Activated naive CD4-positive, alpha-beta T cell treated with anti-CD3 and anti-CD28 coated beads, Interleukin-2, amount 50 U/mL, for 16 hours (primary cell): ENCODE measurements at places on chromosomes 5 and 9.

DNA sequence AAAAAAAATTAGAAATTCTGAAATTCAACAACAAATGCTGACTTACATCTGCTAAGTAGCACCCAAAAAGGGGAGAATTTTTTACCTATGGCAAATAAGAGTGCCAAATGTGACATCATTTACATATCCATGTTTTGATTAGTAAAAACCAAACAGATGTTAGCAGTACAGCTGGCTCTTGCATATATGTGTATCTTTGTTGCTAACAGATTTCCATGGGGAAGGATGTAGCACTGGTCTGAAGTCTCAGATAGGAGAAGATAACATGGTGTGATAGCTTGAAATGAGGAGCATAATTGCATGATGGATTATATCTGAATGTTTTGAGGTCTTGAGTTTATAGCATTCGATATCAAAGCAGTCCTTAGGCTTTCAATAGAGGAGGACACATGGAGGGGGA, 17.5 kb downstream of the PIK3R1 start:
- no peak for DNase-seq

DNA sequence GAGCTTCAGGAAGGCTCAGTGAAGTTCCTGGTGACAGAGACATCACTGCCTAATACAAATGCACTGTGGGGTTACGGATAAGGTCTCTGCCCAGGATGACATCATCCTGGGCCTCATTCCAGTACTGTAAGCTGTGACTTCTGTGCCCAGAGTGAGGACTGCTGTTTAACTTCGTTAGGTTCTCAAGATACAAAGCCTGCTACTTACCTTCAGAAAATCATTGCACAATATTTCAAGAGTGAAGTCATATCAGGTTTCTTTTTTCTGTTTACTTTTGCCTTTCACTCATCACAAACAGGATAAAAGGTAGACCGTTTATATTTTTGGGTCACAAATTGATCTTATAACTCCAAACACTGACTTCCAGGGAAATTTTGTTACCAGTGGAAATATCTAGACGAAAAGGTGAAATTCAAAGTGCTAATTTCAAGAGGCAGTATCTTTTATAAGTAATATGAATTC, 241.2 kb downstream of the PIK3R1 start:
- no peak for DNase-seq

GRCh38 chr5:179126506-179126991, 66.4 kb downstream of the ZNF354C start:
- no peak for DNase-seq

DNA sequence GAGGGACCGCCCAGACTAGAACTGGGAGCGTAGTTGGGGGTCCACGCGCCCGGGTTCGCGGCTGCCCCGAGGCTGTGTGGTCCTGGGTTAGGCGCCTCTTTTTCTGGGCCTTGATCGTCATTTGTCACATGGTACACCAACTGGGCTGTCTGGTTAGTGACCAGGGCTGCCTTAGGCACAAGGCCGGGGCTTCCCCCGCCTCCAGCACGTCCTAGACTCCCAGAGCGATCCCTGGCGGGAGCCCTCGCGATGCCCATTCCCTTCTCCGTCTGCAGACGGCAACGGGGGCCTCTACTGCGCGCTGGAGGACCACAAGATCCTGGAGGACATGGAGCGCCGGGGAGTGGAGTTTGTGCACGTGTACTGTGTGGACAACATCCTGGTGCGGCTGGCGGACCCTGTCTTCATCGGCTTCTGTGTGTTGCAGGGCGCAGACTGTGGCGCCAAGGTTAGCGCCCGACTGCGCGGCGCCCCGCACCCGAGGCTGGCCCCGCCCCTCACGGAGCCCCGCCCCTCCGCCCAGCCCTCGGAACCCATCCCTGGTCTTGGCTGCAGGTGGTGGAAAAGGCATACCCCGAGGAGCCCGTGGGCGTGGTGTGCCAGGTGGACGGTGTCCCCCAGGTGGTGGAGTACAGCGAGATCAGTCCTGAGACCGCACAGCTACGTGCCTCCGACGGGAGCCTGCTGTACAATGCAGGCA, 1.5 kb downstream of the UAP1L1 start:
- no peak for DNase-seq

- DNase-seq = no peak
Observed at GRCh38 chr5:38601863-38602298, 45.4 kb upstream of the LIFR start.

DNA sequence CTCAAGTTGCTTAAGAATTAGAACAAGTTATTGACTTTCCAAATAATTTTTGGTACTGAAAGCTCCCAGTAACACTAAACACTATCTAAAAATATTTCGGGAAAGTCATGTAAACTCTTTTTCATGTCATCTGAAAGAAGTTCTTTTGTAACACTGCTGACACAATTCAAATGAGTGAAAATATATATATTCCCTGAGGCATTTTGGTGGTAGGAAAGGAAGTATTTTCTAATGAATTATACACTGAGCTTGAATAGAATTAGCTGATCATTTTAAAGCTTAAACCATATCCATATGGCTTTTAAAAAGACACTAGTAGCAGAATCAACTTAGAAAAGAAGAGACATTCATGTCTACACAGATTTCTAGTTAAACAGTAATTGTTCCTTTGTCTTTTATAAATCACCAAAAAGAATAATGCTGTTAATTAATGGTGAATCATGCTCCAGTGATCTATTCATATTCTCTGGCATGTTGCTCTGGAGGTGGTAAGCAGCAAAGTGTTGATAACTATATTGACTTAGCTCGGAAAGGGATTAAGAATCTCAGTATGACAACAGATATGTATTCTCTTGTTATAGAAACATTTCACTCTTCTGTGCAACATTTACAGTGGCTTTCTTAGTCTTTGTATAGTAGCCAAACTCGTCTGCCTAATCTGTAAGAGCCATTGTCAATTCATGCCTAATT, 27.4 kb upstream of the RFX3 start:
- no peak for DNase-seq

DNA sequence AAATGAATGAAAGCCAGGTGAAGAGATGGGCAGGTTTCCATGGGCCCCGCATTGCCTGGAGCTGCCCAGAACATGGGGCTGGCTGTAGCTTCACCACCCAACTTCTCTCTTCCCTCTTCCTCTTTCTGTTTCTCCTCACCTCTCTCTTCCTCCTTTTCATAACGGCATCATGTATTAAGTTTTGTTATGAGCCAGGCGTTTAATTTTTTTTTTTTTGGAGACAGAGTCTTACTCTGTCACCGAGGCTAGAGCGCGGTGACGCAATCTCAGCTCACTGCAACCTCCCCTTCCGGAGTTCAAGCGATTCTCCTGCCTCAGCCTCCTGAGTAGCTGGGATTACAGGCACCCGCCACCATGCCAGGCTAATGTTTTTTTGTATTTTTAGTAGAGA, 13.0 kb upstream of the SPINK4 start:
- DNase-seq = no peak

DNA sequence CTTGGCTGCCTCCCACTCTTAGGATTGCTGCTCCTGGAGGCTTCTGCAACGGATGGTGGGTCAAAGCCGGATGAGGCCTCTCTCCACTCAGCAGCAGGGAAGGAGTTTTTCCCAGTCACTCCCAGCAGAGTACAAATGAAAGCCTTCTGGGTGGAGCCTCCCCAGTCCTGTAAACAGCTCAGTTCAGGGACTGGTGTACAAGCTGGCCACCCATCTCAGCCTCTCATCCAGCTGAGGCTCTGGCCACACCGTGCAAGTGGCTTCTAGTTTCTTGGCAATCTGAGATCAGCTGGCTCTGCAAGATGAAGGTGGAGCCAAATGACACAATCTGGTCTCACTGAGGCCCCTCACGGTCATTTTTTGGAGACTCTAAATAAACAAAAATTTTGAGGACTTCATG, 10.0 kb downstream of the GPX3 start:
- no peak for DNase-seq

GRCh38 chr5:163458778-163459385, 1.0 kb downstream of the NUDCD2 start:
- no peak for DNase-seq

GRCh38 chr5:59275510-59276324, 617.8 kb downstream of the PDE4D start:
- no peak for DNase-seq

DNA sequence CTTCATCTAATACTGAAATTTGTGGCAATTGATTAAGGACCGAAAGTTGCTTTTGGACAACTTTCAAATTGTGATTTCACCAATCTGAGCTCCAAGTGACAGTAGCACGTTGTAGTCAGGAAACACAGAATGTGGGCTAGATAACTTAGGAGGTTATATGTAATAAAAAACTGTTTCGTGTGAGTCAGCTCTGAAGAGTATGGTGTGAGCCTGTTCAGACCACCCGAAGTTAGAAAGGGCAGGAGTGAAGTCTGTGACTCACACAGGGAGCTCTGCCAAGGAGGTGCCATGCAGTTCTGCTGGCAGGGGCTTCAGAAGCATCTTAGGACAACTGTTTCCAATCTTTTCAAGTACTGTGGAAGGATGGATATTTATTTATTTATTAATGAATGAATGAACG, 16.4 kb upstream of the ZBTB34 start:
- no peak for DNase-seq

DNA sequence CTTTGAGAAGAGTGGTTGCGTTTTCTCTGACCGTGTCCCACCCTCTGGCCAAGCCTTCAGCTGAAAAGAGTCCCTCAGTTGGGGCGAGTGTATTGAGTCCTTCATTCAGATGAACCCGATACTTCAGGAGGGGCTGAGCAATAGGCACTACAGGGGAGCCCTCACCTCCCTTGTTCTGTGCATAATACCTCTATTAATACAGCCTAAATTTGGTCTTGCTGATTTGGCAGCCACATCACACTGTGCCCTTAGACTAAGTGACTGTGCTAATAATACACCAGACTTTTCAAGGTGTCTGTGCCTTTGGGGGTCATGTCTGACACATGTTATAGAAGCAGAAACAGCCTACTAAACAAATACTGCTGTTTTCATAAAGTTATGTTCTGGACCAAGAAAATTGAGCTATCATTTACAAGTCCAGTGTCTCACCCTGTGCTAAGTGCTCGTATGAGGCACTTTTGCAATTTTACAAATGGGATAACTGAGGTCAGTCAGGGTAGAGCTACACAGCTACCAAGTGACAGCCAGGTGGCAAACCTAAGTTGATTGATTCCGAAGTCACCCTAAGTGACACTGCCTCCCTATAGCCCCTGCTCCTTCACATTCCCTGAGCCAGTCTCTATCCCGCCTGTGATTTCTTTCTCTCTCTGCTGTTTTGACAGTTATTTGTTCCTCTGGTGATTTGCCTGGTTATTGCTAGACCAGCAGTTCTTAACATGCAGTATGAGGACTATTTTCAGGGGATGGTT, 56.0 kb downstream of the RAD23B start:
- DNase-seq = no peak

DNA sequence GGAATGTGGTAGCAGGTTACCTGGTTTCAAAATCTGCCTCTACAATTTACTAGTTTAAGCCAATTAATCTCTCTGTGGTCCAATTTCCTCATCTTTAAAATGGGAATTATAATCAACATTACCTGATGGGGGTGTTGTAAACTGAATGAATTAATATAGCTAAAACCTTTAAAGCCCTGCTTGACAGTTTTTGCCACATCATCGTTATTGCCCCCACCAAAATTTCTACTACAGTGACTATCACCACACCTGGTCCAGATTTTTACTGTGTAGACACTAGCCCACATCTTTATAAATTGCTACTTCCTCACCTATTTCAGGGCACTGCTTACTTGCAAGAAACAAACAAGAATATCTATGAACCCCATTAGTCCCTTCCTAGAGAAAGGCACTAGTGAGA, 65.0 kb downstream of the MLLT3 start:
- DNase-seq = no peak

GRCh38 chr9:98846879-98847278, 39.4 kb downstream of the GALNT12 start:
- no peak for DNase-seq

GRCh38 chr9:121651295-121652020, at the start of gene DAB2IP:
DAB2IP (plus strand) TSS chr9:121651634; CDS start chr9:121651776, 142 bp downstream.
- no peak for DNase-seq

- no peak for DNase-seq
Observed at GRCh38 chr5:83177803-83178202, 100.5 kb downstream of the XRCC4 start.

- no peak for DNase-seq
Observed at GRCh38 chr9:104923740-104924139, 4.2 kb downstream of the ABCA1 start.

- no peak for DNase-seq
Observed at GRCh38 chr5:168881427-168882149, 302.4 kb upstream of the PANK3 start.

DNA sequence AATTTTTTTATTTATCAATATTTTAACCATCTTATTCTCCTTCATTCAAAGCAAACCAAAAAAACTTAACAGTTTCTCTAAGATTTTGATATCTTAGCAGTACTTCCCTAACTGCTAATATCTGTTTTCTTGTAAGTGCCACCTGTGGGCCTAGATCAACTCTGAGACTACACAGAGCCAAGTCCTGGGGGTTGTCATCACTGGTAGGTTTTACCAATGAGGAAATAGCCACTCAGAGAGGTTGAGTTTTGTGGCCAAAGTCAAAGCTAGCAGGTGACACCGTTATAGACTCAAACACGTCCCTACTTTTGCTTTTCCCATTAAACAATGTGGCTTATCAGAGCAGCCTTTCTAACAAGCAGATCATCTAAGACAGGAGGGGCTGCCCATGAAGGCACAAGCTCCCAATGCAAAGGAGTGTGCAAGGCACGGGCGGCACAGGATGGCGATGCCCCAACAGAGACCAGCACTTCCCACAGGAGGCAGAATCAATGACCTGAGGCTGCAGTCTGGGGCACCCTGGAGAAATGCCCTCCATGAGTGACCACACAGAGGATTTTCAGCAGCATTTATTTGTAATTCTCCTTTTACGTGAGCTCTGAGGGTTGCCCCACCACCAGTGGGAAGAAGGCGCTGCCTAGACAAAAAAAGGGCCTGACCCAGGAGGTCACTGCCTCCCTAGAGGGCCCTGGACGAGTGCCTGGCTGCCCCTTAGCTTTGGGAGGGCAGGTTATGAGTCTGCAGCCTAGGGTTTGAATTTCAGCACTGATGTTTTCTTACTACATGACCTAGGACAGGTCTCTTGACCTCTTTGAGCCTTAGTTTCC, 7.4 kb downstream of the TBC1D2 start:
- no peak for DNase-seq

DNA sequence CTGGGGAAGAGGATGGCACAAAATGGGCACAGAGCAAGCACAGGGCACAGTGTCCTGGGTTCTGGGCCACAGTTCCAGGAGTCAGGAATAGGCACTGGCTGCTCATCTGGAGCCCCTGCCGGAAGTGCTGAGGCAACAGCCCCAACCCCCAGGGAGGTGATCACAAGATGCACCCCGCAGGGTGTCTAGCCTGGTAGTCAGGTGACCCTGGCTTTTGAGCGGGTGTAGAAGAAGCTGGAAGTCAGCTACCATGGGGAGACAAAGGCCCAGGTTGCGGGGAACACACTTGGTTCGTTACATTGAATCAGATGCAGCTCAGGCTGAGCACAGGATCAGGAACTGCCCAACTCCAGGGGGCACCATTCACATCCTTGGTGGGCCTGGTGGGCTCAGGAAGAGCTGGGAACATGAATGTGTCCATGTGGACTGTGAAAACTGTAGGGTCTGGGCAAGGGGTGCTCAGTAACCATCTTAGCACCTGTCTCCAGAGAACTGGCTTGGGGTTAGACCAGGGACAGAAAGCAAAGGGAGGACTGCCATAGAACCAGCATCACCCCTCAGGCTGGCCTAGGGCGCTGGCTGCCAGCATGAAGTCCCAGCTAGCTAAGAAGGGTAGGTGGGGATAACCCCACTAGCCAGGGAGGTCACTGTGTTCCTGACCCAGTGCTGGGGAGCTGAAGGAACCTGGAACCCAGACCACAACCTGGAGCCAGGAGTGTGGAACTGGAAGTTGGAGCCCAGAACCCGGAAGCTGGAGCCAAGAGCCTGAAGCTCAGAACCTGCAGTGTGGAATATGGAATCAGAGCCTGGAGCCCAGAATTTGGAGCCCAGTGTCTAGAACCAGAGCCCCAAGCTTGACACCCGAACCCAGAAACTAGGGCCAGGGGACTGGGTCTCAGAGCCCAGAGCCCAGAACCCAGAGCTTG, 6.1 kb upstream of the SLC34A1 start:
- no peak for DNase-seq
